ENCODE measurements at places on chromosomes 7 and 10. TPM values are rescaled to one million over a fixed set of nuclear protein-coding genes. Genes with fewer than 3 reads are reported as not detected.

- no peak for DNase-seq
Observed at GRCh38 chr7:19989906-19990305, 216.5 kb upstream of the TMEM196 start.

DNA sequence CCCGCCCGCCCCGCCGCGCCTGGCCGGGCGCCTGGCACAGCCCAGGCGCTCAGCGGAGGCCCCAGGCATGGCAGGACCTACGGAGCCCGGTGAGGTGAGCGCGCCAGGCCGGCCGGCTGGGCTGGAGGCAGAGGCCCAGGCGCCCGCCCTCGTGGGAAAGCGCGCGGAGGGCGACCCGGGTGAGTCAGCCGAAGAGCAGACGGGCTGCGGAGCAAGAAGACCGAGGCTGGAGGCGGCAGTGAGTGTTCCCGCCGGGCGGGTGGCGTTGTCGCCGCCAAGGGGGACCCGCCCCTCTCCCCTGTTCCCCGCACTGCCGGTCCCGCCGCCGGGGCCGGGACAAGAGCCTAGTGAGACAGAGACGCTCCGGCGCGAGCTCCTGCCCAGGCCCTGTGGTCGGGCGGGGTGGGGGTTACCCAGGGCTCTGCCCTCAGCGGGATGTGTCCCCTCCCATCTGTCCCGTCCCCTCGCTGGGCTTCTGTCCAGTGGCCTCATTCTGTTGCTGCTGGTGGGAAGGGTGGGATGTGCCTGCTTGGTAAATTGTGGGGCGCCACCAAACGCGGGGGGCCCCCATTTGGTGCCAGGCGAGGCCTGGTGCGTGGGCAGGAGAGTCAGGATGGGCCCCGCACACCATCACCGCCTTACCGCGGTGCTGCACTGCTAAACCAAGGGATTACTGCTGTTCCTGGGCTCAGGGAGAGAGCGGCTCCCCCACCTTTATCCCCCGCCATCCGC lies 17.0 kb upstream of the NODAL start:
- DNase-seq = peak; percentile 92

- DNase-seq = peak; percentile 91
Observed at GRCh38 chr10:44386546-44387052, 1.7 kb upstream of the CXCL12 start.

- peak; percentile 19 for DNase-seq
Observed at GRCh38 chr10:89478739-89479654, 56.4 kb downstream of the SLC16A12 start.

GRCh38 chr10:92894081-92894655 lies 45.8 kb downstream of the EXOC6 start:
- DNase-seq = no peak

- DNase-seq = no peak
Observed at GRCh38 chr10:127894146-127894545, 1.4 kb upstream of the CLRN3 start.

- no peak for DNase-seq
Observed at GRCh38 chr7:36570528-36571189, 153.6 kb downstream of the AOAH start.

DNA sequence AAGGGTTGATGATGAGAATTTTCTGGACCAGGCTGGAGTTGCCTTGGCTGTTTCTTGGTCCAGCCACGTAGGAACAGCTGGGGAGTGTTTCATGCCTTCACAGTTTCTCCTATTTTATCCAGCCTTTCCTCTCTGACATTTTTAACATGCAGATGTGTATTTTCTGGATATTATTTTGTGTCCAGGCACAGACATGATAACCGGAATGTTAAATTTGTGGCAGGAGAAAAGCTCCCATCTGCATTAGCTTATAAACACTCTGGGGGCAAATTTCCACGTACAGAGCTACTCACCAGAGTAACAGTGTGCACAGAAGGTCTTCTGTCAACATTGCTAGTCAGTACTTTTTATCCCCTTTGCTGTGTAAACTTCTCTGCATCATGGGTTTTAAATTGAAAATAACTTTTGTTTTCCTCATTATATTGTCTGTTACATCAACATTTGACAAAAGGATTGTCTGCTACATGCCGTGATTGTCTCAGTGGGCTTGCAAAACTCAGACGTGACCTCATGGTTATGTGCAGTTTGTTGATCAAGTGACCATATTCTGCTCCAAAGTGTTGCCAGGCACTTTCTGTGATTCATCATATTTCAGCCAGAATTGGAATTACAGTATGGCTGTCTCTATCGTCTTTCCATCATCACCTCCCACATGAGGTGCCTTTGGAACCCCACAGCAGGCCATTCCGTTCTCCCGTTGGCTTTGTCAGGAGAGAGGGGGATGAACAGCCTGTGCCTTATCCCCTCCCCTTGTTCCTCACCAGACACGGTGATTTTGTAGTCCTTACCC lies 41.4 kb downstream of the INSYN2A start:
- DNase-seq = no peak

DNA sequence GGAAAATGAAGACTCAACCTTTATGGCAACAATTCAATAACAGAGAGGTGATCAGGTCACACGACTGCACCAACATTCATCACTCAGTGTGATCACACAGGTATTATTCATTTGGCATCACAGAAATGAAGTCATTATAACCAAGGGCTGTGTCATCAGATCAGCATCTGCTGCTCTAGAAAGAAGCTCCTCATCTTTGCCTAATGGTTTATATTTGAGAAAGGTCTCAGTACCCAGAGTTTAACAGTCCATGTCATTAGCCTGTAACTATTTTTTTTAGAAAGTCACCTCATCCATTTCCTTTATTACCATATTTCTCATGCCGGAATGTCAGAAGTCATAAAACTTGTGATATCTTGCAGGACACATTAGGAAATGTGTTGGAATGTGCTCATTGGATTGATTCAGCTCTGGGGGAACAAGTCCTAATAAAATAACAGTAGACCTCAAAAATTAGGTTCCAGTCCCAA lies 45.1 kb upstream of the PRKG1 start:
- DNase-seq = no peak

GRCh38 chr7:152103691-152104090 lies 78.2 kb downstream of the GALNT11 start:
- DNase-seq = no peak

DNA sequence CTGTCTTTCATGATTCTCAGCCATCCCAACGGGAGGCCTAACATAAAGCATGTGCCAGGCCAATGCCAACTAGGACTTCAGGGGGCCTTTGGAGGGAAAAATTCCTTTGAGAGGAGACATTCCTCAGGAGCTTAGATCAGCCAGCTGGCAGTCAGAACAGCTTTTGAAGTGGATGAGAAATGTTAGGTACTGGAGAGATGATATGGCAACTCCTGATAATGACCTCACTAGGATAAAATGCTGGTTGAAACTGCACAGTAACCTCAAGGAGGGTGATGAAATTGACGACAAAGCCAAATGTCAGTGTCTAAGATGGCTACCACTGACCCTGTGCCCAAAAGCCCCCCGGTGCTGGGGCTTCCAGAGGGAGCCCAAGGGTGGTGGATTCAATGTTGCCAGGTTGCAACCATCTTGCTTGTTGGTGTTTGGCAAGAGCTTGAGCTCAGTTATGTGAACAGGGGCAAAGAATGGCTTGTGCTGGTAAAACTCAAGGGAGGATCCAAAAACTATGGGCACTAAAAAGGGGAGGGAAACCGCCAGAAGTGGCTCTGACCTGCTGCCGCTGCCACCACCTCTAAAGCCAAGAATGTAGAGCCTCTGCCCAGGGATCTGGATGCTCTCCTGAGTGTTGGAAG lies 121.2 kb downstream of the UBE2H start:
- DNase-seq = no peak

- DNase-seq = no peak
Observed at GRCh38 chr7:1802899-1803298, 132.8 kb downstream of the ELFN1 start.

DNA sequence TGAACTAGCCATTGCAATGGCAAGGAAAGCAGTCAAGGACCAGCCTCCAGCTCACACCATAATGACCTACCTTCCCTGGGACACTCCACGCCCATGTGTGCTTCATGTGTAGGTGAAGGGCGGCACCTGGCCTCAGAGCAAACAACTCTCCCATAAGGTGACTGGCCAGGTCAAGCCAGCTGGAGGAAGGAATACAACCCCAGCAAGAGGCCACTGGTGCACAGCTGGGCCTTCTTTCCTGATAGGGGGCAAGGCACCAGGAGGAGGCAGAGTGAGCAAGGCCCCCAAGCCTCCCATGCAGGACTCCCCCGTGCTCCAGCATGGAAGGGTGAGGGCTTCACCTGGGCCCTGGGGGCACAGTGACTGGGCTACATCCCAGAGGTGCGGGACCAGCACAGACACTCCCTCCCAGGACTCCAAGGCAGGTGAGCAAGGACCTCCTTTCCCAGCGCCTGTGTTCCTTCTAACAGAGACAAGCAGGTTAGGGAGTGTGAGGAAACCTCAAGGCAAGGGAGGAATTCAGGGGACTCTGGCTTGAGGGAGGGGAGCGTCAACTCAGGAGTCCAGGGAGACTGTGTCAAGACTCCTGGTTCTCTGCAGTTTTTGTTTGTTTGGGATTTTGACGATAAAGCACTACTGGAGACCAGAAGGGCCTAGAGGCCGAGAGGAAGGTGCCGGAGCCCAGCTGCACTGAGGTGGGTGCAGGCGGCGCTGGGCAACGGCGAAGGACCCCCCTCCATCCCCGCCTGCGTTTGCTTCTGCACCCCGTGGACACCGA lies 1.7 kb downstream of the PTPRN2 start:
- no peak for DNase-seq

DNA sequence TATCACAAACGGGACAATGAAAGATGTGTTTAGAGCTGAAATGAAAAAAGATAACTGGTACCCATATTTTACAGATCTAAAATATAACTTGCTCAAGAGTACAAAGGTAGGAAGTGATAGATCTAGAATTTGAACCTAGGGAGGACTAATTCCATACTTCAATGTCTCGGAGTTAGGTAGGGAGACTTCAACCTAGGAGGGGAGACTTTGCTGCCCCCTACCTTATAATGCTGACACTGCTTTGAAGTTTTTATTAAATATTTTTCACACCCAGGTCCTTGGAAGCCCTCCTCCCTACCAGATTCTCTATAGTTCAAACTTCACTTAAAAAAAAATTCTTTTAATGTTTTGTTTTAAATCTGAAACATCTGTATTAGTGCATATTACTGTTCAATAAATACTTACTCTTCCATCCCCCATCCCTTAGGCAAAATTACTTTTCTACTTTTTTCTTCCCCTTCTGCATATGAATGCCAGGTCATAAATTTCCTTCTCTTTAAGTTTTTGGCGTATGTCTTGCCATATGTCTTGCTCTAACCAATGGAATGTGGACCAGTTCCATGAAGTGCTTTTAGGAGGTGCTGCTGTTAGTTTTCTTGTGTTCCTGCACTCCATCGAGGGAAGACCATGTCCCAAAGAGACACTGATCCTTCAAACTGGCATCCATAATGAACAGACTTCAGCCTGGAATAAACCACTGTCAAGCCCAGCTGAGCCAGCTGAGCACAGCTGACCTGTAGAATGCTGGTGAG lies 57.8 kb downstream of the MICU1 start:
- no peak for DNase-seq

GRCh38 chr7:3861941-3862340 lies 560.9 kb downstream of the SDK1 start:
- peak; percentile 33 for DNase-seq

DNA sequence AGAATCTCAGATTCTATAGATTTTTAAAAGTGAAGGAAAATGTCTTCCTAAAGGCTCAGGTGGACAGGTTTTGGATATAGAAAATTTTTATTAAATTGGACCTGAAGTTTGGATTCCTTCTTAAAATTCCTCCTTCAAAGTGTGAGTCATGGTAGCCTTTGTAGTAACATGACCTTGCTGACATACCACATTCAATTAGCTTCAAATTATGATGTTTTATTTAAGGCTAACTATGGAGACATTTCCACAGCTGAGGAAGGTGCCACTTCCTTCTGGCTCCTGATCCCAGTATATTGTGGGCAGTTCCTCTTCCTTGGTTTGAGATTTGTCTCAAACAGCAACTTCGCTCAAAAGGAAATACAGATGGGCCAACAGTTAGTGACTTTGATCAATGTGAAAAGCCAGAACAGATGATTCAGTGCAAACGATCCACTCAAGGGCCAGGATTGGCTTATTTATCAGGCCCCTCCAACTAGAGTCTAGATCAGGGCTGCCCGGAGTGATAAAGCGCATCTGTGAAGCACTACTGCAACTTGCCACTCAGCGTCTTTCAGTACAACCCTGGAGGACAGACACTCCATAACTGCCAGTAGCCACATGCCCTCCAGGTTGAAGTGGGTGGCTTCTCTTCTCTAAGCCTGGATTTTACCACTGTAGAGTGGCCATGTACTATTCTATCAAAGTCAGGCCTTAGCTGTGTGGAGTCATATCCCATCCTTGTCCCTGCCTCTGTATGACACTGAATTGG lies 573.5 kb downstream of the KIF20B start:
- DNase-seq = no peak

DNA sequence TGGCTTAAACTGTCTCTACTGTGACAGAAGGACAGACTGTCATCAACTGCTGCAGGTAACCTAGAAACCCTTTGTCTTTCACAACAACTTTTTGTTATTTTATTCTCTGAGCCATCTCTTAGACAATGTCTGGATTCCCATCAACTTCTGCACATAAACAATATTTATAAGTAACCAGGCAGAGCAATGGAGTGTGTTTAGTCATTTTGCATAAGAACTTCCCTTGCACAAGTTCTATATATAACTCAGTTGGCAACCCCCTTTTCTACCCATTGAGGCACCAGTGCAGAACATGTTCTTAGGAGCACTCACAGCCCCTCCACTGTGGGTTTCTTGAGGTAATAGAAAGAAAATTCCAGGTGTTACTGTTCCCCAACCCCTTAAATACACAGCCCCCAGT lies 65.0 kb upstream of the IL6 start:
- DNase-seq = no peak

- no peak for DNase-seq
Observed at GRCh38 chr10:92829786-92830377, 18.4 kb upstream of the EXOC6 start.

GRCh38 chr10:127145173-127145572 lies 51.2 kb downstream of the INSYN2A start:
- no peak for DNase-seq

GRCh38 chr7:101108961-101109360 lies 17.9 kb upstream of the SERPINE1 start:
- no peak for DNase-seq

DNA sequence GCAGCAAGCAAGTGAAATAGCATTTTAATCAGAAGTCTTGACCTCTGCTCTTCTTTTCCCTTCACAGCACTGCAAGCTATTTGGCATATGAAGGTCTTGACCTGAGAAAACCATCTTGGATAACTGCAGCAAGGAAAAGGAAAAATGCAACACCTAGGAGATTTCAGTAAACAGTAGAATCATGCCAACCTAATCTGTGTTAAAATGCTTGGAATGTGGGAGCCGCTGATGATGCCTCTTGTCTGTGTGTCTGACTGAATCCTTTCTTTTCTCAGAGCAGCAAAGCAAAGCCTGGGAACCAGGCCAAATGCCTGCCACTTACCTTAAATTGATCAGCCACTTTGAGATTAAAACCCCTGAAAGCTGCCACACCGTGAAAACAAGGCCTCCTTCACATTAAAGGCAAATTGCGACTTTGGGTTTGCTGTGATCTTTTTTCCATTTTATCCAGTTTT lies 80.4 kb upstream of the CDK6 start:
- no peak for DNase-seq

TMEM236 gene
- 0.71 TPM for total RNA-seq

OR13A1 gene
- total RNA-seq = not detected

MALRD1 gene
- 0.58 TPM for total RNA-seq

KNDC1 gene
- total RNA-seq = 1.3 TPM

CXCL12 gene
- 115 TPM for total RNA-seq

DOCK4 gene
- total RNA-seq = 15.7 TPM

SPDYE11 gene
- not detected for total RNA-seq

TAS2R60 gene
- total RNA-seq = not detected

MOGAT3 gene
- not detected for total RNA-seq

SLC16A9 gene
- 1.1 TPM for total RNA-seq
